ENCODE measurements at places on chromosomes 3 and 15.

- DNase-seq: no peak
Observed at GRCh38 chr15:66701422-66702034, 508 bp upstream of the SMAD6 start.

GRCh38 chr3:69066121-69066520 is 14.0 kb upstream of the TMF1 start:
- DNase-seq: no peak

- DNase-seq: no peak
Observed at GRCh38 chr3:121834157-121834670, 646 bp downstream of the IQCB1 start.

DNA sequence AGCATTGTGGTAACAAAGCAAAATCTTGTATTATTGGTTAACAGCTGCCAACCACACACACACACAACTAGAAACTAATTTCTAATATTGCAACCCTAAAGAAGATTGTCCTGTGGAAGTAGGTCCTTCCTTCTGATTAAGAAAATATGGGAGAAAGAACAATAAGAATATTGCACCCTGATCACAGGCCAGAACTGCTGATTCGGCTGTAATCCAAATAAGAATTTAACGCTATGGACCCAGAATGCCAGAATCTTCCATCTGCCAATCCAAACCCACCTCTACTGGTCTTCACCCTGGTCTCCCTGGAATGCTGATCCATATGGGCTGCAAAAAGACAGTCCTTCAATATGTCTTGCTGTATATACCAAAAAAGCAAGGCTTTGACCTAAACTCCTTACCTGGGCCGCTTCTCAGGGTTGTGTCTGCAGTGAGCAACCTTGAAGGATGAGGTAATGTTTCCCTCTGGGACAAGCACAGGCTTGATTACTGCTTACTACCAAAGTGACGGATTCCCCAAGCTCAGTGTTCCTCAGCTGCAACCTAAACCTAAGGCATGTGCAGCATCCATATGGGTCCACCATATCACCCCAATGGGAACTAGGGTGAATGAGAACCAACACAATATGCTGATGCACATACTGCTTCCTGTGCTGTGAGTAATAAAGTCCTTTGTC is 8.0 kb downstream of the CCDC14 start:
- no peak for DNase-seq

DNA sequence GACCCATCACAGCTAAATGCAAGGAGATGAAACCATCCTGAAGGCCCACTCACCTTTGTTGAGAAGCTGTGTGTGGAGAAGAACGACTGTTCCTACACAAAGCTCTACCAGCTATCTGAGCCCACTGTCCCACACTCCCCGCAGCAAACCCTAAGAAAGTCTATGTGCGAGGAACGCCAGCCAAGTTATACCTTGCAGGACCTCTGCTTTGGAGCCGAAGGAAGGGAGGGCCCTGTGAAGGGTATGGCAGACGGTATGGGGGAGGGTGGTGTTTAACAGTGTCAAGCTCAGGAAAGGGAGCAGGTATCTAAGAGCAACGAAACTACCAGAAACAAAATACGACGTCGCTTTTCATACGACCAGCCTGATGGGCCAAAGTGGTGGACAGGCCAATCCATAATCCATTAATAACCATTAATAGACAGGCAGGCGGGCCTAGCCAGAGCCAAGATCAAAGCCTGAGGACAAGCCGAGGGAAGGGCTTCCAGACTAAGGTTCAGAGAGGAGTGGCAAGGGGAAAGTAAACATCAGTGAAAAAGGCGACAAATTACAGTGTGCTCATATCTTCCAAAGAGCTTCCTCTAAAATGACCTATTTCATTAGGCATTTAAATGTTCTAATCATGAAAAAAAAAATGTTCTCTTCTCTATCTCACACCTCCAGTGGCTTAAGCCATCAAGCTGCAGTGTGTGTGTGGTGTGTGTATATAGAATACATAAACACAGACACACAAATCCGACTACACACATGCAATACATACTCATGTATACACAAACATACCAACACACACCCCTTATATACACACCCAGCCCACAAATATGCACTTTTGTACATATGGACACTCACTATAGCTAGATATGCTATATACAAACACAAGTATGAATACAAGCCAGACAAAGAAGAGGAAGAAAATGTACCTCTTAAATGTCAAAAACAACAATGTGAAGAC is 43.9 kb downstream of the PTPN23 start:
- no peak for DNase-seq

- DNase-seq: no peak
Observed at GRCh38 chr3:41431386-41431785, 232.1 kb downstream of the CTNNB1 start.

DNA sequence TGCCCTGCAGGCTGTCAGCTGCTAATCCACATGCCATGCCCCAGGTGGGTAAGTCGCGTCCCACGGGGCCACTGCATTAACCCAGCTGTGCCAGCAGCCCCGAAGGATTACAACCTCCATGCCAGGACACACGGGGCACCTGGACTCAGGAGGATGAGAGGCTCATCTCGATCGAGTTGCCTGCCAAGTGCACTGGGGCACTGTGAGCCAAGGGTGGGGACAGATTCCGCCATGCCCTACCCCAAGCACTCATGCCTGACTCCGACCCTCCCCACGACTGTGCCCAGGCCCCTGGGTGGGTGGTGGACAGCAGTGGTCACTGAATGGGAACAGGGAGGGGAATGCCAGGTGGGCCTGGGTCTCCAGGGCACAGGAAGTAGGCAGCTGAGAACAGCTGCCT is 20.7 kb upstream of the SNRPA1 start:
- DNase-seq: no peak

DNA sequence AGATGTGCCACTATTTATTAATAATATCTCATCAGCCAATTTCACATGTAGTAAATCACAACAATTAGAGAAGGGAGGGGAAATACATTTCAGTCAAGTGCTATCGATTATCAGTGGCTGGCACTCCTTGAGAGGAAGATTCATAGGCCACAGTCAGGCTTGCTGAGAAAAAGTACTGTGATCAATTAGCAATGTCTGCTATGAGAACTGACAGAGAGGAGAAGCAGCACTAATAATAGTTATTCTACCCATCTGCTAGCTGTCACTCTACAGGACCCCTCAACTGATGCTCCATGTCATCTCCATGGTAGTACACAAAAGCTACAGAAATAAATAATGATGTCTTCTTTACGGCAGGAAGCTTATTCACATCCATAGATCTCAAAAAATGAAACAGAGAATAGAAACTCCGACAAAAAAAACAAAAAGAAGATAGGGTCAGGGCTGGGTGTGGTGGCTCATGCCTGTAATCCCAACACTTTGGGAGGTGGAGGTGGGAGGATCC is 351.3 kb downstream of the FOXP1 start:
- no peak for DNase-seq

DNA sequence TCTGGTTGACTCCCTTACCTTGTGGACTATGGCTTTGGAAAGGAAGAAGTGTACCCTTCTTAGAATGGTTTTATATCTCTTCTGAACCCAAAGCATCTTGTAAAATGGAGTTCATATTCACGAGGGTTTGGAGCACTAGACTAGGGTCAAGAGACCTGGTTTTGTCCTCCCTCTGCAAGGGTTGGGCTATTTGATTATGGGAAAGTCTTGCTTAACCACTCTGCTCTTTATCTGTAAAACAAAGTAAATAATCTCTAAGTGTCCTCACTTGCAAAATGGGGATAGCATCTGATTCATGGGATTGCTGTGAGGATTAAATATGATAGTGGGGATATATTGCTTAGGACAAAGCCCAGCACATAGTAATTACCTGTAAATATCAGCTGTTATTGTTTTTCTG is 17.9 kb upstream of the SLC2A2 start:
- DNase-seq: no peak

All from stimulated activated CD8-positive, alpha-beta memory T cell treated with anti-CD3 and anti-CD28 coated beads, Interleukin-7, amount 100 ng/mL, for 1 hour (primary cell).